CD4-positive, alpha-beta T cell treated with Interleukin-10 for 1 hour (primary cell): ENCODE measurements at places on chromosomes 7 and 10.

DNA sequence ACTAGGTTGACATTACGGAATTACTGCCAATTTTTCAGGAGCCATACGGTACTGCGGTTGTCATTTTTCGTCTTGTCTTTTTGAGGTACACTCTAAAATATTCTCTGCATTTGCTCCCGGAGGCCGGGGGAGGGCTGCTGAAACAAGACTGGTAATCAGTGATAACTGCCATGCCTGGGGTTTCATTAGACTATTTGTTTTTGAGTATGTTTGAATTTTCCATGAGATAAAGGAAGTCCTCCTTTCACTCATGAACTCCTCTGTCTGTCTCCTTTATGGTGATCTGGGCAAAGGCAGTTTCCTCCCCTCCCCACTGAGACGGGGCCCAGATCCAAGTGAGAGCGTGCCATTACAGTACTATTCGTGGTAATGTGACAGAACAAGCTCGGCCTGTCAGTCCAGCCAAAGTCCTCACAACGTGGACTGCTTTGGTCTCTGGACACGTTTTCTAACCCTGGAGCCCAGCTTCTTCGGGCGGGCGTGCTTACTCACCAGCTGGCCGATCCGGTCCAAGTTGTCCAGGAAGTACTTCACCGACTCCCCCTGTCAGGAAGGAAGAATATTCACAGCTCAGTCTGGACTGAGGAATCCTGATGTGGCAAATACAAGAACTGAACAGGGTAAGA lies 45.1 kb downstream of the AMZ1 start:
- DNase-seq, result no peak

GRCh38 chr7:133601617-133602016 lies 348.7 kb downstream of the EXOC4 start:
- peak; percentile 1 for DNase-seq

GRCh38 chr7:155785536-155785935 lies 26.7 kb downstream of the SHH start:
- no peak for DNase-seq

DNA sequence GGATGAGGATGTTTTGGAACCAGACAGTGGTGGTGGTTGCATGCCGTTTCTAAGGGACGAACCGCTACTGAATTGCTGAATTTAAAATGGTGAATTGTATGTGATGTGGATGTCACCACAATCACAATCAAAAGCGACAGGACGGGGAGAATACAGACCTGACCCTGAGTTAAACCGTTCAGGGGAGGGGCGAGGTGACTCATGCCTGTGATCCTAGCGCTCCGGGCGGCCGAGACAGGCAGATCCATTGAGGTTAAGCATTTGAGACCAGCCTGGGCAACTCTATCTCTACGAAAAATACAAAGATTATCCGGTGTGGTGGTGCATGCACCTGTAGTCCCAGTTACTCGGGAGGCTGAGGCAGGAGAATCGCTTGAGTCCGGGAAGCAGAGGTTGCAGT lies 46.4 kb downstream of the UNCX start:
- no peak for DNase-seq

GRCh38 chr7:131040467-131040932 lies 287.2 kb upstream of the MKLN1 start:
- DNase-seq, result peak; percentile 78

- peak; percentile 11 for DNase-seq
These were observed 51.0 kb downstream of the ORC5 start for GRCh38 chr7:104156842-104157277.

- no peak for DNase-seq
These were observed 45.5 kb upstream of the NKX2-3 start for GRCh38 chr10:99487125-99487807.

- DNase-seq, result peak; percentile 80
These were observed at the start of gene FAM241B for GRCh38 chr10:69629897-69630650. FAM241B (plus strand) TSS chr10:69630247; CDS start chr10:69631744, 1,497 bp downstream.

- DNase-seq, result no peak
These were observed 203.3 kb downstream of the SDK1 start for GRCh38 chr7:3504384-3504783.

GRCh38 chr7:102974366-102975236 lies 61.8 kb downstream of the LRRC17 start:
- no peak for DNase-seq

DNA sequence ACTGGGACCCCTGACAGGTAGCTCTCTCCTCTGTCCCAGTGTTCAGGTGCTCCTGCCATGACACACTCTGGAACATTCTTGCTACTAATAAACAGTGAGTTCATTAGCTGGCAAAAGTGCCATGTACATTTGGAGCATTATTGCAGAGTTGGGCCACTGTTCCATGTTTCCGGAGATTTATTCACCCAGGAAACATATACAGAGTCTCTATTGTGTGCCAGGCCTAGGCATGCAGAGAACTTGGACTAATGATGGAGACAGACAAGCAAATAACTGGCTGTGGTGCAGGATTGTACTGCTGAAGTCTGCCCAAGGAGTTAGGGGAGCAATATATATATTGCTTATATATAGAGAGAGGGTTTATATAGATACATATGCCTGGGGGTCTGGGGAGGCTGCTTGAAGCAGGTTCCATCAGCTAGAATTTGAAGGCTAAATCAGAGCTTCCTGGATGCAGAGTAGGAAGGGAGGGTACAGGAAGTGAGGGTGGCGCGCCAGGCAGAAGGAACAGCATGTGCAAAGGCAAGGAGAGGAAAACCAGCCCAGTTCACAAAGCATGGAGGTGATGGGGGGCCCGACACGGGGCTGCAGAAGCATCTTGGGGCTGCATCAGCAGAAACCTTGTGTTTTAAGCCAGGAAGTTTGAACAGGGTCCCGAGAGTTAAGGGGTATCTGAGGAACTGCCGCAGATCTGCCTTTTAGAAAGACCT lies 22.7 kb upstream of the EEPD1 start:
- DNase-seq, result no peak

- no peak for DNase-seq
These were observed 11.5 kb downstream of the SGPL1 start for GRCh38 chr10:70827086-70827757.

- no peak for DNase-seq
These were observed 176.3 kb upstream of the TCF7L2 start for GRCh38 chr10:112773783-112774182.

GRCh38 chr7:132226046-132226956 lies 350.0 kb downstream of the PLXNA4 start:
- no peak for DNase-seq

- DNase-seq, result no peak
These were observed 200.3 kb upstream of the PCLO start for GRCh38 chr7:83362871-83363550.

- DNase-seq, result no peak
These were observed 22.1 kb upstream of the ZC3HAV1 start for GRCh38 chr7:139131601-139132041.

- no peak for DNase-seq
These were observed 133.6 kb upstream of the VWC2 start for GRCh38 chr7:49639808-49640207.

DNA sequence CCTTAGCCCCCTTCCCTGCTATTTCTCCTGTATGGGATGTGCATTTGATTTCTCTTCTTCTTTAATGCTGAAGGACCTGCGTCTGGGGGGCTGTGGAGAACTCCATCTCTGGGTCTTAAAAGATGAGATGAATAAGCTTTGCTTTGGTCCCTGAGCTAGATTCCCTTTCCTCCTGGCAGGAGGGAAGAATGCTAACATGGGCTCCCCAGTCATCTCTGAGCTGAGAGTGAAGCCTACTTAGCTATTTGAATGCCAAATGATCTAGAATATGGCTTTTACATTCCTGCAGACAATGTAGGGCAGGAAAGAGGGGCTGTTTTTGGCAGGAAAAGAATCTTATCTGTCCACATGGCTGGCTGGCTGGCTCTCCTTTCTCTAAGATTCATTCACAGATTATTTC lies 62.6 kb upstream of the EFCAB10 start:
- no peak for DNase-seq

DNA sequence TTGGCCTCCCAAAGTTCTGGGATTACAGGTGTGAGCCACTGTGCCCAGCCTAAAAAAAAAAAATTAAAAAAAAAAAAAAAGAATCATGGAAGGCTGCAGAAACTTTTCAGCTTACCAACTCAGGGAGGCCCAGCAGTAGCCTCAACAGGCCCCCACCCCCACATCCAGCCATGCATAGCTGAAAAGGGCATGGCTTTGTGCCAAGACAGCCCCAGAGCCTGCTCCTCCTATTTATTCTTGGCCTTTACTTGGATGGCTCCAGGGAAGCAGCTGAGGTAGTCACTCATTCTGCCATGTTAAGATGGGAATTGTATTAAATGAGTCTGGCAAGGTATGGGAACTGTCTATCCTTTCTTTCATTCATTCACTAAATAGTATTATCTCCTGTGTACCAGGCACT lies 13.7 kb upstream of the CNNM2 start:
- no peak for DNase-seq

DNA sequence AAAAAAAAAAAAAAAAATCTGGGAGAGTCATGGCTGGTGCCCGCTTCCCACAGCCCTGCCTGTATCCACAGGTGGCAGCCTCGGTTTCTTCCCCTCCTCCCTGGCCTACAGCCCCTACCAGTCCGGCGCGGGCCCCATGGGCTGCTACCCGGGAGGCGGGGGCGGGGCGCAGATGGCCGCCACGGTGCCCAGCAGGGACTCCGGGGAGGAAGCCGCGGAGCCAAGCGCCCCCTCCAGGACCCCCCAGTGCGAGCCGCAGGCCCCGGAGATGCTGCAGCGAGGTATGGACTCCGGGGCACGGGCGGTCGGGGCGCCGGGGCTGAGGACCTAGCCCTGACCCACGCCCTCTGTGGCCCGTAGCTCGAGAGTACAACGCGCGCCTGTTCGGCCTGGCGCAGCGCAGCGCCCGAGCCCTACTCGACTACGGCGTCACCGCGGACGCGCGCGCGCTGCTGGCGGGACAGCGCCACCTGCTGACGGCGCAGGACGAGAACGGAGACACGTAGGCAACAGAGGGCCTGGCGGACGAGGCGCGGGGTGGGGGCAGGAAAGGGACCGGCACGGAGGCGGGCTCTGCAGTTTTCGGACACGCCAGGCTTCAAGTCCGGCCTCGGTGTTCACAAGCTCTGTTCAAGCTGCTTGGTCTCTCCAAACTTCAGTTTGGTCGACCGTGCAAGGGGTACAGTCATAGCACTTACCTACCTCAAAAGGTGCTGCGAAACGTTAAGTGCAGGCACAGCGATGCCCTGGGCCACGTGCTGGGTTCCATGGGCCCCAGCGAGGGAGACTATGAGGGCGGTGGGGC lies 3.9 kb downstream of the NFKB2 start:
- peak; percentile 92 for DNase-seq

GRCh38 chr7:119228482-119228881 lies 1004.0 kb downstream of the ANKRD7 start:
- no peak for DNase-seq

GRCh38 chr7:102115181-102115580 lies 171.5 kb upstream of the SH2B2 start:
- DNase-seq, result no peak

DNA sequence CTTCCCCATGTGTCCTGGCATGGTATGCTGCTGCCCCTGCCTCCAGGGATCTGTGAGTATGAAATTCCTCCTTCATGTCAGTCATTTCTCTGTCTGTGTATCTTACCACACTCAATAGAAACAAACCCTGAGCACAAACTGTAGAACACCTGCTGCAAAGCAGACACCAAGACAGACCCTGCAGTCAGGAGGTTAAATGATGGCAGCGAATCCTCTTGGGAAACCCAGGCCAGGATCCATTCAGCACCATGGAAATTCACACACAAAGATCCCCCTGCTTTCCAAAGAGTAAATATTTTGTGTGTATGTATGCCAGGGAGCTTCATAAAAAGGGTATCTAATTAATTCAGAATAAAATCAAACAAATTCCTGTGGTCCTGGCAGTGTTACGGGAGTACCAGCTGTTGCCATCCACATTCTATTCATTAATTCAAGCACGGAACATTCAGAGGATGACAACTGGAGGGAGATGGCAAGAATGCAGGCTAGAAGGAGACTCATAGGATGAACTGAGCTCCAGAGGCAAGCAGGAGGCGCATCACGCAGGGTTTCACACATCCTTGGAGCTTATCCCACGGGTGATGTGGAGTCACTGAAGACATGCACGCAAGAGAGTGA lies 14.8 kb downstream of the ITIH5 start:
- DNase-seq, result no peak

GRCh38 chr7:78111386-78111785 lies 312.8 kb downstream of the PHTF2 start:
- no peak for DNase-seq

DNA sequence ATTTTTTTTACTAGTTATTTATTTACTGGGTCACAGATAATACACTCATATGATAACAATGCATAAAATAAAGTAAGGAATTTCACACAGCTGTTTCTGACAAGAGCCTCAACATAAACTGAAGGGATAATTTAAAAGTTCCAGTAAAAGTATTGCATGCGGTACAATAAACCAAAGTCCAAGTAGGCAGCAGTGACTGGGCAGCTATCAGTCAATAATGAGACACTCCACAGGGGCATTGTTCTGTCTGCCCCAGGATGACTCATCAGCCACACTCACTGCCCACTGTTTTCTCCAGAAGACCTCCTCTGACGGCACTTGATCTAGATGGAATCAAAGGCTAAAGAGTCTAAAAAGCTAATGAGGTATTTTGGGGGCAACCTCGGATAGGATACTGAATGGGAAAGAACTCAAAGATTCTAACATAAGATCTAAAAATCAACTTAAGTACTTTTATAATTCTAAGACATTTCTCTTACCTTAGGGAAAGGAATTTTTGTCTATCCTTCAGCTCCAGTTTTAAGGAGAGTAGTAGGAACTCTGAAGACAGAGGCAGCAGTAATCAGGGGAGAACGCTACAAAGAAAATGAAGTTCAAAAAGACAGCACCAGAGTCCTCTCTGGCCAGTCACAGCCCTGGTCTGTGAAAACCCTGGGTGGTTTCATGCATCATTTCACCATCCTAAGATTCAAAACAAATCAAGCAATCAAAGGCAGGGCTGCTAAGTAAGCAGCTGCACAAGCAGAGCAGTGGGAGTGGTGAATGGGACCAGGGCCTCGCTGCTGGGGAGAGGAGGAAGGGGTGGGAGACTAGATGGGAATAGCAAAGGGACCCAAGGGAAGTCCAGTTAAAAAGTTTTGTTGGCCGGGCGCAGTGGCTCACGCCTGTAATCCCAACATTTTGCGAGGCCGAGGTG lies 175.1 kb downstream of the AVL9 start:
- DNase-seq, result no peak

GRCh38 chr7:47407821-47408674 lies 173.9 kb downstream of the TNS3 start:
- DNase-seq, result no peak

- DNase-seq, result peak; percentile 11
These were observed 1.3 kb downstream of the LCOR start for GRCh38 chr10:96833220-96834001.

DNA sequence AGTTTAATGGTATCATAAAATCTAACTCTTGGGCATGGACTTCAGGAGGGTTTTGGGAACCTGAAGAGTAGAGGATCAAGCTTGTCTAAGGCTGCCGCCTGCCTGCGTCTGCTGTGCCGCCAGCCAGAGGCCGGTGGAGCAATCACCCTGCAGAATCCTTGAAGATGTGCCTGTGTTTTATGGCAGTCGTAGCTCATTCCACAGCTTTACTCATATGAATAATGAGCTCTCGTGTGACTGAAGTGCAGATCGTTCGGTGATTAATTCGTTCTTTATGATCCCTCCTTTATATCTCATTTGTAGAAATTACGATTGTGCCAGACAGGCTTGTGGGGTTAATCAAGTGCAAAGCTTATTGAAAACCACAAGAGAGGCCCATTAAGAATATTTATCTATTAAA lies 100.8 kb downstream of the ACTR3B start:
- DNase-seq, result no peak
